ENCODE measurements at places on chromosomes 7 and 10. TPM values are rescaled to one million over a fixed set of nuclear protein-coding genes. Genes with fewer than 3 reads are reported as not detected.

Gene ABCB1
- 8.1 TPM for total RNA-seq

Gene LEP
- total RNA-seq, result not detected

Gene CPA2
- total RNA-seq, result not detected

Gene GIMAP8
- 6.9 TPM for total RNA-seq

Gene CCZ1
- total RNA-seq, result 49.5 TPM

Gene AQP1
- total RNA-seq, result 89.3 TPM

Gene CACNB2
- total RNA-seq, result 23.8 TPM

Gene ANKRD22
- not detected for total RNA-seq

Gene PFKFB3
- 28.7 TPM for total RNA-seq

- no peak for DNase-seq
These were observed 117.2 kb upstream of the LYZL1 start for GRCh38 chr10:29171717-29172116.

DNA sequence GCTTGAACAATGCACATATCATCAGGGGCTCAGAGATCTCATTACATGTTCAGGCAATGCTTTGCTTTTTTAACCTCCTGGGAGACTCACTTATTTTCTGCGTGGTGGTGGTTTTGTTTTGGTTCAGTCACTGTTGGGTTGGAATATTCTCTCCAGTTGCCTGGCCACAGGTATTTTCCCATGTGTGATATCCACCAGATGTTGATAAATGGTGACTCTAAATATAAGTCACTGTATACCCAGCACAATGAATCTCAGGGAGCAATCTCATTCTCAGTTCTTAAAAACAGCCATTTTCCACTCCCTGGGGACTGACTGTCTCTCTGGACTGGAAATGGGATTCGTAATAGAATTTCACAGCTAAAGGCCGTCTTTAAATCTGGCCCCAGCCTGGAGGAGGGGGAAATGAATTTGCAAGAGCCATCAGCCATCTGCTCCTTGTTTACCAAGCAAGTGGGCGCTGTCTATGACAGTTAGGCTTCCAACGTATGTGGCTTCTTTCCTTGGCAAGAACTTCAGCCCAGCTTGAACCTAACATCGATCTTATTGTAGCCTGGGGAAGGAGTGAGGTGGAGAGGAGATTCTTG is 1106.2 kb downstream of the NRG3 start:
- DNase-seq, result no peak

GRCh38 chr7:28237363-28237762 is 56.8 kb upstream of the JAZF1 start:
- DNase-seq, result no peak

DNA sequence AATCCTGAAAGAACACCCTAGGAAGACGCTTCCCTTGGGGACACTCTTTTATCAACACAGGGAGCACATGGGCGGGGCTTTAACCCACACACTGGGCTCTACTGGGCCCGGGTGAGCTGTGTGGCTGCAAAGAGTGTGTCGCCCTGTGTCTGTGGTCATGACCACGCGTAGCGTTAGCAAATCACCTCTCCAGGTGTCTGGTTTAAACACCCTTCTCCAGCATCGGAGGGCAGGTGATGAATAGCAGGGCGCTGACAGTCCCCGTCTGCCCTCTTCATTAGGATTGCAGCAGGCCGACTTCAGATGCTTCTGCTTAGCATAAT is 127.7 kb downstream of the ADARB2 start:
- no peak for DNase-seq

- DNase-seq, result no peak
These were observed 117.8 kb downstream of the GRK5 start for GRCh38 chr10:119325131-119325530.

DNA sequence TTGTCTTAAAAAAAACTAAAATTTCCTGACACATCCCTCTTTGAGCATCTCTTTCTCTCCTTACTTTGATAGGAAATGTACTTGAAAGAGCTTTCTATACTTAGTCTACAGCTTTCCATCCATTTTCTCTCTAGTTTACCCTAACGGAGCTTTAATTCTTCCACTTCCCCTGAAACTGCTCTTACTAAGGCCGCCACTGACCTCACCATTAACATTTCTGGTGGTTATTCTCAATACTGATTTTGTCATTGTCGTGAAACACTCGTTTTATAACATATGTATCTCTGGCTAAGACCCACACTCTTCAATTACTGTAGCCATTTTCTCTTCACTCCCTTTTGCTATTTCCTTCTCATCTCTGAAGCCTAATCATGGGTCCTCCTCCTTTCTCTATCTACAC is 262.0 kb upstream of the FERD3L start:
- DNase-seq, result no peak

GRCh38 chr7:46513447-46513848 is 592.4 kb upstream of the IGFBP3 start:
- DNase-seq, result no peak

GRCh38 chr7:132276976-132277725 is 299.1 kb downstream of the PLXNA4 start:
- no peak for DNase-seq

GRCh38 chr7:491958-492713 is 27.5 kb downstream of the PDGFA start:
- no peak for DNase-seq

DNA sequence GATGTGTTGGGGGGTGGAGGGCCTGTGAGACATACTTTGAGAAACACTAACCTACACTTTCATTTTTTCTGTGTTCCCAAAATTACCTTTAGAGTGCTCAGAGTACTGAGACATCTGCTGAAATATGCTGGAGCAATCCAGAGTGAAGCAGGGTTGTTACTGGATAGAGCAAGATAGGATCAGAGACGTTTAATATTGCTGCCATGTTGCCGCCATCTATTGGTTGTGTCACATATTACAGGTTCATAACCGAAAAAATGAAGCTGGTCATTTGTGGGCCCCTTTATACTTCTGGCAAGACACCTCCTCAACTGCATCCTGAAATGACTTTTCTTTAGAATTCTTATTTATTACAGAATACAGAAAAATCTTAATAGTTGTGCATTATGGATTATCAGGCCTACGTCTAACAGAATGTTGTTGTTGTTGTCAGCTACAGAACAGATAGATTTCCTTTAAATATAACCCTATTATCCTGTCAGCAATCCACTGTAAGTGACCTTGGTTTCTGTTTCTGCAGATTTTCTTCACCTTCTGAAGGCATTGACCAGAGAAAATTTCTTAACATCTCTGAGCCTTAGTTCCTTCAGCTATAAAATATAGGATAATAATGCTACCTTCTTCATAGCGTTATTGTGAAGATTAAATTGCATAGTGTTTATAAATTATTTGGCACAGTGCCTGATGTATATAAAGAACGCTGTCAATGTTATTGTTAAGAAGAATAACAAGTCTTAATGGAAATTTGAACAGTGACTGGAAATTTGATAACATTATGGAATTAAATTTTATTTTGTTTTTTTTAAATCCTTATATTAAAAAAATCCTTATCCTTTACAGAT is 16.2 kb upstream of the DLD start:
- no peak for DNase-seq

- DNase-seq, result no peak
These were observed 21.3 kb downstream of the PTPRE start for GRCh38 chr10:127928021-127928806.

DNA sequence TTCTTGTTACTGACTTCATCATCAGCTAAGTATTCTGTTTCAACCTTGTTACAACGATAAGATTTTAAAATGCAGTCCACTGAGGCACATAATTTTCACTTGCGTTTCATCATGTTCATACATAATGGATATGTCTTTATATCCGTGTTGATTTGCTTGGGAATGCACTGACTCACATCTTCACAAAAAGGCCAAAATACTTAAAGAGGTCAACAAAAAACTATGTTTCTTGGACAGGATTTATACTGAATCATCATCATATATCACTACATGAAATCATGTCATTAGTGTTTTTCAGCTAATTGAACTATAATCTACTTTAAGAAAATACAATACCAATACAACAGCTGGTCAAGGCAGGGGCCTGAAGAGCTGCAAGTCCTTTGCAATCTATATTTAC is 324.5 kb upstream of the KLF6 start:
- DNase-seq, result no peak

DNA sequence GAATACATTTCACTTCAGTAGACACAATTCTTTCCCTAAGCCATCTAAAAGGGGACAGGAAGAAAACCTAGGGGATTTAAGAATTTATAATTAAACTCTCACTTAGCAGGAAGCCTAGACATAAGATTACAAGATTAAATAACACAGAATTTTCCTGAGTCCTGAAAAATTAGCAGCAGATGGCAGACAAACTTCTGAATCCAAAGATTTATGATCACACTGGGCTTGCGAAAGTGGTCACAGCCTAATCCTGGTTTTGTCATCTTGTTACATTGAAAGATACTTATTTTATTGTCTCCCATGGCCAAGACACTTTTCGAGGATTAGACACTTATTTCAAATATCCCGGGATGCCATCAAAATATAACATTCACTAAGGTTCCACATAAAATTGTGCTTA is 2.9 kb downstream of the ERLIN1 start:
- DNase-seq, result no peak
